ENCODE measurements at places on chromosomes 5 and 9. TPM values are rescaled to one million over a fixed set of nuclear protein-coding genes. Genes with fewer than 3 reads are reported as not detected.

The FOXD4L4 gene
- not detected for total RNA-seq

The ZNF608 gene
- total RNA-seq, result 27.4 TPM

The FAM221B gene
- total RNA-seq, result not detected

The PHYKPL gene
- 54.6 TPM for total RNA-seq

The ABCA1 gene
- total RNA-seq, result 23.8 TPM

The RAB3C gene
- 0.73 TPM for total RNA-seq

The SLC6A3 gene
- not detected for total RNA-seq

The PRLR gene
- total RNA-seq, result 0.22 TPM

DNA sequence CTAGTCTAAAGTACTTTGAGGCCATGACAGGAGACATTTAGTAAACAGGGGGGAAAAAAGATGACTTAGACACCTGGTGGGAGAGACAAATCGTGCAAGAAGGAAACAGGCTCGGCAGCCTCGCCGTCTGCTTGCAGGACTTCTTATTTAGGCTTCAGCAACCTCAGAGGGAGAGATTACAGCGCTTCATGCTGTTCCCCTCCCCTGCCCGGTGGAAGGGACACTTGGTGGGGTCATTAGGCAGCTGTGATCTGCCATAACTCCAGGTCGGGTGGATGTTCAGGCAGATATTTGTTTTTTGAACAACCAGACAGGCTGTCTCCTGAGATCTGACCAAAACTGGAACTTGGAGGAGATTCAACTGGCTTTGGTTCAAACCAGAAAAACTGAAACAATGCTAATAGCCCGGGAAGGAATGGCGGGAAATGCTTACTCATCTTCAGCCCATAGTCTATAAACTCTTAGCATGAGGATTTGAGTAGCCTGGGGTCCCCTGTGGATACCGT is 38.1 kb upstream of the CD180 start:
- DNase-seq, result no peak
- peak overlapping the region; percentile 23 for H3K4me3 ChIP-seq
- H3K27me3 ChIP-seq, result no peaks in the 10 kb centered on the region

- no peaks in the 10 kb centered on the region for H3K27me3 ChIP-seq
- no peak overlapping the region for H3K4me3 ChIP-seq
- peak overlapping the region; percentile 56 for H3K27ac ChIP-seq
- DNase-seq, result no peak
- H3K36me3 ChIP-seq, result no peaks in the 10 kb centered on the region
These were observed 368 bp downstream of the SH3TC2 start for GRCh38 chr5:149062371-149063016.

DNA sequence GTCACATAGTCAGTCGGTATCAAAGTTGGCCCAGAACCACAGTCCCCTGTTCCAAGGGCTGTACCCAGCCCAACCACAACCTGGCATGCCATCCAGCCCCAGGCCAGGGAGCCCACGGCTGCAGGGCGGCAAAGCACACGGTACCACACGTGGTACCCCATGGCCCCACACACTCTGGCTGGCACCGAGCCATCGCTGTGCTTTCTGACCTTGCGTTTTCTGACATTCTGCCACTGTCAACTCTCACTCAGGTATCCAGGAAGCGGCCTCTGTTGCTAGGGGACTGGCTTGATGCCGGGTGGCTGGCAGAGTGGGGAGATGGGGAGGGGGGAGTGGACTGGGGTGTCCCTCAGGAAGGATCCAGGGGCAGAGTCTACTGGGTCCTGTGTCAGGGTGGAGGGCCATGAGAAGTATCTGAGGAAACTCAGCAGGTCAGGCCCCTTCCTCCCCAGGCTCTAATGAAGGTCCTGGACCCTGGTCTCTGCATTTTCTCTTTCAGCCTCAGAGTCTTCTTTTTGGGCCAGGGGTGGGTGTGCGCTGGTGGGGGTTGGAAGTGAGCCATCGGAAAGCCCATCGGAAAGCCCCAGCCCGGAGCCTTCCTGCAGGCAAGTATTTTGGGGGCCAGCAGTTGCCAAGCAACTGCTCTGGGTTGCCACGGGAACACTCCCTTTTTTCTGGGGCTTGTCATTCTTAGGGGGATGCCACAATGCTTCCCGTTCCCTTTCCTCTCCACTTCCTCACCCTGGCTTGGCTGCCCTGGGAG is 21.0 kb upstream of the RALGDS start:
- H3K27me3 ChIP-seq, result no peaks in the 10 kb centered on the region
- peaks cover 47% of the 10 kb centered on the region for H3K4me1 ChIP-seq
- no peak for DNase-seq
- no peaks in the 10 kb centered on the region for H3K36me3 ChIP-seq
- H3K27ac ChIP-seq, result peak overlapping the region; percentile 100
- H3K4me3 ChIP-seq, result no peak overlapping the region

DNA sequence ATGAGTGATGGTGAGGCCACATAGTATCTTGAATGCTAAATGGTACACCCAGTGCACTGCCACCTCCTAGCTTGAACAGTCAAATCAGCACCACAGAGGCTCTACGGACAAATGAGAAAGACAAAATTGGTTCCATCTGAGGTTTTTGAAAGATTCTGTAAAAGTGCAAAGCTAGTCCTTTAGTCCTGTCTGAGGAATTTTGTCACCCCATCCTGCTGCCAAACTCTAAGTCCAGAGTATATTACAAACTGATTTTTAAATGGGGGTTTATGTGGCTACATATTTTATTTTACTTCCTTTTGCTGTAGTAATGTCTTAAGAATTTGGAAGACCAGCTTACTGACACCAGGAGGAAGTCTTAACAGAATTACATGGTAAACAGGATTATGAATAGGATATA is 7.7 kb downstream of the FREM1 start:
- no peaks in the 10 kb centered on the region for H3K27me3 ChIP-seq
- no peaks in the 10 kb centered on the region for H3K36me3 ChIP-seq
- H3K27ac ChIP-seq, result no peak overlapping the region
- H3K4me1 ChIP-seq, result peaks cover 4% of the 10 kb centered on the region
- H3K4me3 ChIP-seq, result no peak overlapping the region

DNA sequence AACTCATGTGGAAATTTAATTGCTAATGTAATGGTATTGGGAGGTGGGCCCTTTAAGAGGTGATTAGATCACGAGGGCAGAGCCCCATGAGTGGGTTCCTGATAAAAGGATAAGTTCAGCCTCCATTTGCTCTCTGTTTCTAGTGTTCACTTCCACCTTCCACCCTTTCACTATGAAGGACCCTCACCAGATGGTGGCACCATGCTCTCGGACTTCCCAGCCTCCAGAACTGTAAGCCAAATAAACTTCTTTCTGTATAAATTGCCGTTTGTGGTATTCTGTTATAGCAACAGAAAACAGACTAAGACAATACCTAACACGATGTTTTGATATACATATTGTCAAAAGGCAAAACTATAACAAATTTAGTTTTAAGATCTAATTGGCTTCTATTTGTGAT is 166.2 kb downstream of the DEPDC1B start:
- DNase-seq, result no peak
- H3K27ac ChIP-seq, result no peak overlapping the region
- H3K36me3 ChIP-seq, result no peaks in the 10 kb centered on the region
- H3K4me1 ChIP-seq, result no peaks in the 10 kb centered on the region

GRCh38 chr5:154783774-154784460 is 28.7 kb downstream of the LARP1 start:
- H3K4me3 ChIP-seq, result no peak overlapping the region
- no peaks in the 10 kb centered on the region for H3K27me3 ChIP-seq
- no peaks in the 10 kb centered on the region for H3K36me3 ChIP-seq
- DNase-seq, result no peak

GRCh38 chr5:11525020-11525419 is 379.2 kb downstream of the CTNND2 start:
- no peak overlapping the region for H3K27ac ChIP-seq
- no peak overlapping the region for H3K4me3 ChIP-seq
- no peak for DNase-seq
- H3K27me3 ChIP-seq, result no peaks in the 10 kb centered on the region

DNA sequence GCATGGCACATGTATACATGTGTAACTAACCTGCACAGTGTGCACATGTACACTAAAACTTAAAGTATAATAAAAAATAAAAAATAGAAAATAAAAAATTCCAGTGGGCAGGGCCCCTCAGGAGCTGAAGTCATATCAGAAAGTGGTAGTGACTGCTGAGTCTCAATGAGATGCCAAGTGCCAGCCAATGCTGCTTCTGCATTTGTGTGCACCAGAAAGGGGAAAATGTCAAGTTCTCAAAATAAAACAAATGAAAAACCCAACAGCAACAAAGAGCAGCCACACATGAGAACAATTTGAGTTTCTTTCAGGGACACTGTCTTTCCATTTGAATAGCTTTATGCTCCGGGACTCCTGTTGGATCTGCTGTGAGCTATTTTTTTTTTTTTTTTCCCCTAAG is 117.2 kb upstream of the CCDC112 start:
- H3K36me3 ChIP-seq, result no peaks in the 10 kb centered on the region
- H3K4me3 ChIP-seq, result no peak overlapping the region
- no peak for DNase-seq
- no peak overlapping the region for H3K27ac ChIP-seq

DNA sequence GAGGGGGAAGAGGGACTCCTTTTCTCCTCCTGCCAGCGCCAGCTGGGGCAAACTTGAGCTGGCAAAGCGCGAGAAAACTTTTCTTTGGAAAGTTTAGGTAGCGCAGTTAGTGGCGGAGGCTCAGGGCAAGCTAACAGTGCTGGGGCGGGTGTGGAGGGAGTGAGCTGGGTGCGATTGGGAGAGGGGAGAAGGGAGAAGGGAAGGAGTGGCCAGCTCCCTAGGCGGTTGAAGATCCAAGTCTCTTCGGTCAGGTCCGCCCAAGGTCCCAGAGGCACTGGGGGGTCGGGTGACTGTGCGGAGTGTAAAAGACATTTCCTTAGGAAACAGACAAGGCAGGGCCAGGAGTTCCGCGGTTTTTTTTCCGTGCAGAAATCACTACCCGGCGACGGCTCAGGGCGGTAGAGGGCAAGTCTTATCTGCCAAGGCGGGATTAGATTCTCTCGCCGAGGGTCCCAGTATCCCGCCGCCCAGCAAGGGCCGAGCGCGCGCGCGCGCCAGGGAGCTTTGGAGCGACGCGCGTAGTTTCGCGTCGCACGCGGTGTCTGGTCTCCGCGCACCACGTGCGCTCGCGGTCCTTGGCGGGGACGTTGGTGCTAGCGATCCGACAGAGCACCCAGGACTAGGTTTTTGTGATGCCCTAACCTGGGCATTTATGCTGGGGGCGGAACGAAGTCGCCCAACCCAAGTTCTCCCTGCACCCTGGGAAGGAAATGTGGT is 33.6 kb upstream of the NFIB start:
- H3K4me1 ChIP-seq, result peaks cover 24% of the 10 kb centered on the region
- H3K27ac ChIP-seq, result peak overlapping the region; percentile 84
- DNase-seq, result peak; percentile 64
- no peaks in the 10 kb centered on the region for H3K36me3 ChIP-seq
- peak overlapping the region; percentile 68 for H3K4me3 ChIP-seq

DNA sequence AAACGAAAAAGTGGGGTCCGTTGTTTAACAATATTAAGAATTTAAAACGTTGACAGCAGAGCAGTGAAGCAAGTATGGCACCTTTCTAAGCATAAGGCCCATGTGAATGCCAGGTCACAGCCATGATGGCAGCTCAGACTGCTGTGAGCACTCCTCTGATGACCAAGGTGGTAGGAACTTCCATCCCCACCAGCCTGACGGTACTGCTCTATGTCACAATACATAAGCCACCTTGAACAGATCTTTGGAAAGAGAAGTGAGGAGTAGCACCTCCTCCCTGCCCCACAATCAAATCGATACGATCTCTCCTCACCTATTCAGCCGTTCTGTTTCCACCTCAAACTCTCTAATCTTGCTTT is 105.9 kb downstream of the DCP2 start:
- H3K4me1 ChIP-seq, result peaks cover 8% of the 10 kb centered on the region
- H3K36me3 ChIP-seq, result no peaks in the 10 kb centered on the region
- no peak overlapping the region for H3K4me3 ChIP-seq
- no peak overlapping the region for H3K27ac ChIP-seq
- no peaks in the 10 kb centered on the region for H3K27me3 ChIP-seq

- peak; percentile 62 for DNase-seq
- H3K27ac ChIP-seq, result peak overlapping the region; percentile 93
- H3K36me3 ChIP-seq, result no peaks in the 10 kb centered on the region
These were observed 2.4 kb downstream of the SMARCA2 start for GRCh38 chr9:2017331-2018161.

GRCh38 chr5:94376672-94377345 is 241.6 kb downstream of the KIAA0825 start:
- no peaks in the 10 kb centered on the region for H3K36me3 ChIP-seq
- no peaks in the 10 kb centered on the region for H3K27me3 ChIP-seq
- no peak for DNase-seq
- no peaks in the 10 kb centered on the region for H3K4me1 ChIP-seq

GRCh38 chr5:156405988-156406387 is 79.0 kb downstream of the SGCD start:
- H3K36me3 ChIP-seq, result no peaks in the 10 kb centered on the region
- DNase-seq, result no peak
- H3K27me3 ChIP-seq, result no peaks in the 10 kb centered on the region
- H3K4me3 ChIP-seq, result no peak overlapping the region

DNA sequence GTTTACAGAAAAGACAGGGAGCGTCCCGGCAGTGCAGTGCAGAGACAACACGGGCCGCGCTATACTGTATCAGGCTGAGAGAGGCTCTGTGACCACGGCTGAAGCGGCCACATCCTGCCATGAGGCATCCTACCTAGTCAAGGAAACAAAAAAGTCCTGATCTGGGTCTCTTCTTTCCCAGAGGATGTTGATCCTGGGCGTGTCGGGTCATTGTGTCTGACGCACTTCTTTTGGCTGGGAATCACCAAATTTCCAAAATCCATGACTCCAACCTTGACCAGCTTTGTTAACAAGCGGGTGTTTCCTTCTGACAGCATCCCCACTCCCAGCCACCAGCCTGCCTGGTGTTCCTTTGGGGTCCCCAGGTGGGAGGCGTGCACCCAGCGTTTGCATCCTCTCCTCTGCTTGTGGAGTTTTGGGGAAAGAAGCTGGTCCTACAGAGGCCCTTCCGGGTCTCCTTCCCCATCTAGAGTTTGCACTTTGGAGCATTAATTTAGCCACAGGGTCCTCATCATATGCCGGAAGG is 91.4 kb upstream of the RAI14 start:
- H3K27me3 ChIP-seq, result no peaks in the 10 kb centered on the region
- H3K4me3 ChIP-seq, result no peak overlapping the region
- no peaks in the 10 kb centered on the region for H3K4me1 ChIP-seq
- DNase-seq, result no peak
- no peaks in the 10 kb centered on the region for H3K36me3 ChIP-seq
- H3K27ac ChIP-seq, result no peak overlapping the region

DNA sequence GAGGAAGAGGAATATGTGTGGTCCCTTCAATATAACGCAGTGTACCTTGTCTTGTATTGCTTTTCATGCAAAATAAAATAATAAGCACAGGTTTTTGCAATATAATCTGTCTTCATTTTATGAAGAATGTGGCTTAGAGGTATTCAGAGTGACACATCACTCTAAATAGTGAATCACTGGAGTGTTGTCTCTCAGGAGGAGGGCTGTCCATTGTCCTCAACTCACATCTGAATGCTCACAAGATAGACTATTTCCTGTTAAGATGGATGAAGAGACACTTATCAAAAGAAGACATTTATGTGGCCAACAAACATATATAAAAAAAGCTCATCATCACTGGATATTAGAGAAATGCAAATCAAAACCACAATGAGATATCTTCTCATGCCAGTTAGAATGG is 1147.5 kb upstream of the C9orf72 start:
- no peak for DNase-seq
- no peaks in the 10 kb centered on the region for H3K4me1 ChIP-seq
- no peak overlapping the region for H3K4me3 ChIP-seq
- no peaks in the 10 kb centered on the region for H3K36me3 ChIP-seq
- no peaks in the 10 kb centered on the region for H3K27me3 ChIP-seq

GRCh38 chr5:4777435-4777834 is 362.7 kb upstream of the ADAMTS16 start:
- no peaks in the 10 kb centered on the region for H3K27me3 ChIP-seq
- no peak for DNase-seq
- H3K4me3 ChIP-seq, result no peak overlapping the region
- H3K4me1 ChIP-seq, result no peaks in the 10 kb centered on the region

GRCh38 chr5:67481362-67481761 is 284.8 kb upstream of the CD180 start:
- H3K27ac ChIP-seq, result no peak overlapping the region
- no peak for DNase-seq
- H3K4me1 ChIP-seq, result peaks cover 2% of the 10 kb centered on the region
- H3K36me3 ChIP-seq, result no peaks in the 10 kb centered on the region
- H3K4me3 ChIP-seq, result no peak overlapping the region
